Non-pigmented ciliary epithelial cell (primary cell): ENCODE measurements at places on chromosomes 16 and 17.

DNA sequence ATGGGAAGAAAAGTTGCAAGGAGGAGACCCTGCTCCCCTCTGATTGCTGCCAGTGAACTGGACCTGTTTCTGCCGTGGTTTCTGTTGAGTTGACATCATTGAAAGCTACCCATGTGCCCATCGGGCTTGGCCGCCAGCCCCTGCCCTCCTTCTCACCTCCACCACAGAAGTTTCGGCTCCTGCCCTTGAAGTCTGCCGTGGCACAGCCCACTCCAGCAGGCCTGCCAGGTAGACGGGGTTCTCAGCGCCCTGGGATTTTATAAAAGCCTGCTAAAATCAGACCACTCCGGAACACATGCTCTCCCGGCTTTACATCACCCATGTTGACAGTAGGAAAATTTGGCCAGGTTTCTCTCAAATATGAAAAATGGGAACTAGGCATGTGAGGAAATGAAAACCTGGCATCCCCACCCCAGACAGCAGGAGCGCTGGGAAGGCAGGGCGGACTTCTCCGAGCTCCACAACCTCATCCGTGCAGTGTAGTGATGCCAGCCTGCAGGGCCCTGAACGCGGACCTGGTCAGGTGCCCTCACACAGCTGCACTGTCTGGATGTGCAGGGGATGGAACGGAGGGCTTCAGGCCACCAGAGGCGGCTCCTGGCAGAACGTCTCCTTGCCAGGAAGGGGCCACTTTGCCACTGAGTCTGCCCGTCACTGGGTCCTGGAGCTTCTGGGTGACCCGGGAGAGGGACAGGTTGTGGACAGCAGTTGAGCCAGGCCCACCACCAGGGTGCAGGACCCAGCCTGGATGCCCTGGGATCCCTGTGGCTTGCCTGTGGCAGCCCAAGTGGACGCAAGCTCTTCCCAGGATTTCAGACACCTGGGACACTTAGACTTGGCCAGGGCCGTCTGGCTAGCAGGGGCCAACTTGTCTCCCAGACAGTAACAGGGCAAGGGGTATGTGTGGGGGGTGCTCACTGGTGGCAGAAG is 6.9 kb upstream of the GSE1 start:
- DNase-seq = no peak

DNA sequence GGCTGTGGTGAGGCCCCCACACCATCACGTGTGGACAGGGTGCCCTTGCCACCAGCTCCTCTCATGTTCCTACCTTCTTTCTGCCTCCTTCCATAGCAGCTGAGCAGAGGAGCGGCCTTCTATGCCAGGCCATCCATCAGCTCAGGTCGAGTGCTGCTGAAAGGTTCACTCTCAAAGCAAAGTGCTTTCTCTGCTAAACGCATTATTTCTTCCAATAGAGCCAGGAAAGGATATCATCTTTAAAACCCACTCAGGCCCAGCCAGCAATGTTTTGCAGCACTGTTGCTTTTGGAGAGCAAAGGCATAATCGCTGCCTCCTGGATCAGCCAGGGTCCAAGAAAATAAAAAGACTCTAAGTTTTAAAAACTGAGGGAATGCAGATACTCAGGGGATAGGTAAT is 54.9 kb upstream of the GPRC5B start:
- no peak for DNase-seq

DNA sequence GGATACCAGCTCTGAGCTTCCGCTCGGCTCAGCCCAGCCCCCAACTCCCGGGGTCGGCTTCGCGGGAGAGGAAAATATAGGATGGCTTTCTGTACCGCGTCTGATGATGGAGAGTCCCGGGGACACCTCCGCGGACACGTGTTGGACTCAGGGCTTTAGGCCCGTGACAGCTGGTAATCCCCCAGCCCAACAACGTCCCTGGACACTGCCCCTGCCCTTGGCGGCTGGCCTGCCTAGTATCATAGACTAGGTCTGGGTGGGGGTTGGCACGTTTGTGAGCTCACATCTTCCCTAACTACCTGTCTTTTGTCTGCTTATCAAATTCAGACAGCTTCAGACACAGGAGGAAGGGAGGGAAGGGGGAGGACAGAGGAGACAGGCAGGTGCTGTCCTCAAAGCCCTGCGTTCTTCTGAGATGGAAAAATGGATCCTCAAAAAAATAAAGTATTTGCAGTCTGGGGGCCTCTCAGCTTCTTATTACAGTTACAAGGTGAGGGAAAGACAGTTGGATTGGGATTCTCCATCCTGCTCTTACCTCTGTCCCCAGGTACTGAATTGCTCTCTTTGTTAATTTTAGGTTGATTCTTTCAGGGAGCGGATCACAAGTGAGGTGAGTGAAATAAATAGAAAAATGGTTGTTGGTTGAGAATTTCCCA is 698 bp downstream of the PSME3 start:
- DNase-seq = no peak

GRCh38 chr17:63819585-63820537 is 7.4 kb upstream of the PSMC5 start:
- DNase-seq = no peak

GRCh38 chr16:85615852-85616606 is 2.9 kb downstream of the GSE1 start:
- DNase-seq = no peak
